ENCODE measurements at places on chromosomes 5 and 9.

GRCh38 chr5:54823006-54823405 lies 162.4 kb downstream of the ESM1 start:
- no peak for DNase-seq

- DNase-seq: no peak
These were observed 109.6 kb downstream of the PIK3R1 start for GRCh38 chr5:68325065-68325580.

GRCh38 chr9:72912476-72913381 lies 40.1 kb downstream of the ALDH1A1 start:
- no peak for DNase-seq

DNA sequence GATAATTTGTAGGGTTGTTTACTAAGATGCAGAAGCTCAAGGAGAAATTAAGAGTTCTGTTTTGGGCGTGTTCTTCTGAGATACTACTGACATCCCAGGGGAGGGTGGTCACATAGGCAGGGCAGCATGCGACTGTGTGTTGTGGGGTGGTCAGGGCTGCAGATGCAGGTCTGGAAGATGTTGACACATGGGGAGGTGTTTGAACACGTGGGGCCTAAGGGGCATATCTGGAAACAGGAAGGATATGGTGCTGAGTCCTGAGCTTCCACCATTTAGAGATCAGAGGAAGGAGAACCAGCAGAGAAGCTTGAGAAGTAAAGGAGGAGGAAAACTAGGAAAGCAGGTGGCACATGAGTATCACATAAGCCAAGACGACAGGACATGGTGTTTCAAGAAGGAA lies 228.2 kb downstream of the ADGRV1 start:
- no peak for DNase-seq

DNA sequence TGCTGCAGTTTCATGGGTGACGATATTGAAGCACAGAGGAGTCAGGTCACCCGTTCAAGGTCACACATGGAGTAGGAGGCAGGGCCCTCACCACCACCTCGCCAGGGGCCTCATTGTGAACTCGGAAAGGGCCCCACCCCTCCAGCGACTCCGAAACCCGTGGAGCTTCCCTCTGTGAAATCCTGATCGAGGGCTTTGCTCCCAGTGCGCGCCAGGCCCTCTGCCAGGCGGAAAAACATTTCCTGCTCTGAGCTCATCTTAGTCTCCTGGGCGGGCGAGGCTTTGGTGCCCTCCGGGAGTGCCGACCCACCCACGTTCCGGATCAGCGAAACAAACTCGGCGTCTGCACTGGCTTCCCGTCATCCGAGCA lies 75.0 kb upstream of the FCN1 start:
- peak; percentile 11 for DNase-seq

DNA sequence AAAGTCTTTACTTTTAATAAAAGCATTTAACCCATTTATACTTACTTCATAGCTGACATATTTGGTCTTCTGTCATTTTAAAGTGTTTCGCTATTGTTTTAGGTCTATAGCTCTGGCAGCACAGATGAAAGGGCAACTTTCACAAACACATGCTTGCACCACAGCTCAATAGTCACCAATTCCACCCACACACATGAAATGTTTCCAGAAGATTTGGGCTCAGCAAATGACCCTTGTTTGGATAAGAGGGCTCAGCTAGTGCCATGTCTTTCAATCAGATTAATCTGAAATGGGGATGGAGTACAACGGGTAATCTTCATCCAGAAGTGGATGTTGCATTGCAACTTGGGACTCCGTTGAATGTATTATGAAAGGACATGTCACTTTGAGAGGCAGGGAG lies 176.0 kb downstream of the FGF18 start:
- DNase-seq: no peak

- peak; percentile 24 for DNase-seq
These were observed 177.6 kb downstream of the DIRAS2 start for GRCh38 chr9:90464978-90465377.

DNA sequence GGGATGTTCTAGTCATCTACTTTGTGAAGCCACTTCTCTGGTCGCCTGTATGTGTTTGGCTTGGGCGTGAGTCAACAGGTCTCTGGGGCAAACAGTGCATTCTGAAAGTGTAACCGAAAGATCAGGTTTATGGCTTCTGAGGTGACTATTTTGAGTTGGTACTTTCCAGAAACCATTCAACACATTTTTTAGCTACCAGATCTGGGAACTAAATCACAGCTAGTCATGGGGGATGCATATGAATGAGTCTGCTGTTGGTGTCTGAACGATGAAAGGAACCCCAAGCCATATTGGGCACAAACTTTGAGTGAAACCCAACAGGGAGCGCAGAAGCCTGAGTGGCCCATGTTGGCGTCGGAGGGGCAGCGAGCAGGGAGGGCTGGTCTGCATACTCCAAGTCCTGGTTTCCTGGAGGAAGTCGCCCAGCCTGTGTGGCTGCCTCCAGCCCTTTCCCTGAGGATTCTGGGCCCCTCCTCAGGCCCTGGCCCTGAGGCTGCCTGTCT lies 35.3 kb downstream of the UBE2QL1 start:
- DNase-seq: no peak

- peak; percentile 90 for DNase-seq
These were observed 624.1 kb downstream of the ISL1 start for GRCh38 chr5:52007230-52007858.

GRCh38 chr5:75192804-75193203 lies 43.9 kb downstream of the ANKRD31 start:
- no peak for DNase-seq

GRCh38 chr9:86665416-86665815 lies 281.9 kb downstream of the GAS1 start:
- no peak for DNase-seq

GRCh38 chr9:96691326-96691725 lies 36.2 kb upstream of the PRXL2C start:
- DNase-seq: no peak

DNA sequence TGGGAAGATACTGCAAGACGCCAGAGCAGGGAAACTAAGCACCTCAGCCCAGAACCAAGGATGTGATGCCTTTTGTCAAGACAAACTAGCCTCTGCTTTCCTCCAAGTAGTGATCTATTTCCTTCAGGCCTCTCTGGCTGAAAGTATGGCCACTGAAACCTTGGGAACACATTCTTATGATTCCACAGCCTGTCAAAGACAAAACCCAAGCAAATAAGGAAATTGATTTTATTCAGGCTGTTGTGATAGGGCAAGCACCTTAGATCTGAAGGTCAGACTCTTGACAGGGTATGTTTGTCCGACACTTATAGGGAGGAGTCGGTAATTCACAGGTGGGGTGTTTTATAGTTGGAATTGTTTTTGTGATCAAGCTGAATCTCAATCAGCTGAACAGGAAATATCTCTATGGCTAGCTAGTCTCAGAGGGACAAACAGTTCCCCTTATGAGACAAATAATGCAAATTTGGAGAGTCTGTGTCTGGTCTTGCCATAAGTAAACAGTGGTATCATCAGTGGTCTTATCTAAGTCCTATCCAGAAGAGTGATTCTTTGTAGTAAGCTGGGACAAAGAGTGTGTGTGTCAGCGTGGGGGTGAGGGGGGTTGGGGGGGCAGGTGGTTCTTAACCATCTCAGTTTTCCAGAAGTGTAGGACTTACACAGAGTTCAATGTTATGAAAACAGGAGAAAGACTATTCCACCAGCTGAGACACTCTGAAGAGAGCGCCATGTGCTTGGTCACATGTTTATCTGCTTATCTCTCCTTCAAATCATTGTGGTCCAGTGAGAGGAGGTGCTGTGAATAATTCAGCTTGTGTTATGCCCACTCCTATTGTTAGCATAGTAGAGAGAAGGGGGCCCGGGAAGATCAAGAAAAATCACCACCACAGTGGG lies 6.7 kb upstream of the ZCCHC10 start:
- no peak for DNase-seq

DNA sequence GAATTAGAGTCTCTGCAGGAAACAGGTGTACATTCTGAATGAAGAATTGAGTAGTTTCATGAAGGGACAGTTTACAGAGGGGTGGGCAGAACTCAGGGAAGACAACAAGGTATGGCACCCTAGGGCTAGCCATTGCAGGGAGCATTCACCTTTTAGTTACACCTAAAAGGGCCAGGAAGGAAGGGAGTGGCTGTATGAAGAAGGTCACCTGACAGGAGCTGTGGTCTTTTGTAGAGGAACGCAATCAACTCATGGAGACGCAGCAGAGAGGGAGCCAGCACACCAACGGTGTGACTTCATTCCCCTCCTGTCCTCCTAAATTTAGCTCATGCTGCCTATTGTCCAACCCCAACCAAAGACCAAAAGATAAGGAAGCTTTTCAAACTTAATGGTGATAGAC lies 12.7 kb upstream of the ZCCHC7 start:
- no peak for DNase-seq

DNA sequence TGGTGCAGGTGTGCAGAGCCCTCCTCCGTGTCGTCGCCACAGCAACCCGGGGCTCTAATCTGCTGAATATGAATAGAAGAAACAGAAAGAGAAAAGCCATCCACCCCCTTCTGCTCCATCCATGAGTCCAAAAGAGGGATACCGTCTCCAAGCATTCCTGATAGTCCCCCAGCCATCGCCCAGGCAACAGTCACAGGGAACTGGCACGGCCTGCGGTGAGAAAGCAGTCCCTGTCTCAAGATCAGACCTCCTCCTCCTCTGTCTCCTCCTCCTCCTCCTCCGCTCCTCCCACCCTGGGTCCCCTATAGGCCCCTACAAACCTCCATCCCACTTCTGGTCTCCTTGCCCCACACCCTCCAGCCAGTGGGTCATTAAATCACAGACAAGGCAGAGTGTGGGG lies 308.1 kb upstream of the MPDZ start:
- DNase-seq: no peak

DNA sequence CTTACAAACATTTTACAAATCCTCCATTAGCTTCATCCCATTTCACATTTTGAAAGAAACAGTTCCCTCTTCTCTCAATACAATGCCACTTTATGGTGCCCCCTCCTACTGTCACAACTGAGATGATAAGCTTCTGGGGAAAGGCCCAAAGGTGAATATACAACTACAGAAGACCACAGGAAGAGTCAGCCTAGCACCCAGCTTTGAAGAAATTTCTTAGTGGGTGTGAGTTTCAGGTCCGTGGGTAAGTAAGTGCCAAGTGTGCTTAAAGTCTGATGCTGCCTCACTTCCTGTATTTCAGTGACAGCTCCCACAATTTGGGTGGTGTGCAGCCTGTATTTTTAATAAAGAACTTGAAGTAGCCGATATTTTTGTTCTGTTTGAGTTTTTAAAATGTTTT lies 68.1 kb downstream of the ARHGEF28 start:
- no peak for DNase-seq
